ENCODE measurements at places on chromosomes 3 and 15.

DNA sequence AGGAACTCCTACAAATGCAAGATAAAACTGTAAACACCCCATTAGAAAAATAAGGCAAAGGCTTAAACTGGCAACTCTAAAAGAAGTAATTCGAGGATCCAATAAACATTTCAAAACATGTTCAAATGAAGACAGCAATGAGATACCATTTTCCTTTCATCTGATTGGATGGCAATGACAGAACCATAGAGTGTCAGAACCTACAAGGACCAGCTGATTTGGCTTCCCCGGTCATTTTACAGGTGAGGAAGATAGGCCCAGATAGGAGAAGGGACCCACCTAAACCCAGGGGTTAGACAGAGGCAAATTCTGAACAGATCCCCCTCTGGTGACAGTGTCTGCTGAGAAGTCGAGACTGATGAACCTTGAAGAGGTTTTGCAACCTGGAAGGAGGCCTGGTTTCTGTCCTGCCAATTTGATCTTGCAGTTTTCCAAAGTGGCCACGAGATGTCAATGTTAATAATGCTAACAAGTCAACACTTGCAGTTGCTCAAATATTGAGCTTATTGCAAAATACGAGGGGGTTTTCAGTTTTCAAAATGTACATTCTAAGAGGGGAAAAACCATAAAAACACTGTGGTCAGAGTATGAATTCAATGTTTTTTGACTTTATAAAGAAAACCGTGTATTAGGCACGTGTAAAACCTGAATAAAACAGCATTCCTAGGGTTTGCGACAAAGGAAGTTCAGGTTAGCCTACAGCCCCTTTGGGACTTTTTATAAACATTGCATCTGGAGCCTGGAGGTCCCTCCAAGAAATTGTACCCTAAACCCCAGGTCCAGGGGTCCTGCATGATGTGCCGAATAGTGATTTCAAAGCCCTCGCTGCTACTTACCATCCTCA is 21.5 kb downstream of the CFAP161 start:
- no peak for DNase-seq

DNA sequence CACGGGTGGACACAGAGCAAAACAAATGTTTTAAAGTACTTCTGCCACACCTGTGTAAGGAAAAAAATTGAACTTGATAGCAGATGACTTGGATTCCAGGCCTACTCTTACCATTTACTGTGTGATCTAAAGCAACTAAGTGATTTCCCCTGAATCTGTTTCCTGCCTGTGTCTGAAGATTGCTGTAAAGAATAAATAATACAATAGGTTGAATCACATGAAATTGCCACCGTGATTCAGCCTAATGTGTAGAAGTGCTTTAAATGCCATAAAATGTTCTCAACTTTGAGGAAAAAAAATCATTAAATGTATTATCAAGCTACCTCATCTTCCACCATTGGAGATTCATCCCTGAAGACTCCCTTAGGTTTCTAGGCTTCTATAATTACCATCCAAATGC is 27.6 kb upstream of the NUDT16 start:
- DNase-seq = no peak

DNA sequence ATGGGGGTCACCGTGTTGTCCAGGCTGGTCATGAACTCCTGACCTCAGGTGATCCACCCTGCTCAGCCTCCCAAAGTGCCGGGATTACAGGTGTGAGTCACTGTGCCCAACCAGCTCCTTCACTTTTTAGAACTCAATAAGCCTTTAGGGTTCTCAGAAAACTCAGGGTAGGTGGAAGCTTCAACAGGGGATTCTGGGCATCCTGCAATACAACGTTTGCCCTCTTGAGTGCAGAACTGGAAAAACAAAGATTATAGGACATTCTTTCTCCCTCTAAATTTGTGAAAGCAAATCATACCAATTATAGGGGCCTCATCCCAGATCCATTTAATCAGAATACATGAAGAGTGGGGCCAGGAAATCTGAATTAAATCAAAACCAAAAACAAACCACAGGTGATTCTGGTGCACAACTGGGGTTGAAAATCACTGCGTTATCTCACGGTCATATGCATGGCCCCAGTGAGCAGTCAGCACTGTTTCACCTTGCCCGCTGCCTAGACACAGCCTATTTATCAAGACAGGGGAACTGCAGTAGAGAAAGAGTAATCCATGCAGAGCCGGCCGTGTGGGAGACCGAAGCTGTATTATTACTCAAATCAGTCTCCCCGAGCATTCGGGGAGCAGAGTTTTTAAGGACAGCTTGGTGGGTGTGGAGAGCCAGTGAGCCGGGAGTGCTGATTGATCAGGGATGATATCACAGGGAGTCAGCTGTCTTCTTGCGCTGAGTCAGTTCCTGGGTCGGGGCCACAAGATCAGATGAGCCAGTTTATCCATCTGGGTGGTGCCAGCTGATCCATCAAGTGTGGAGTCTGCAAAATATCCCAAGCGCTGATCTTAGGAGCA is 58.4 kb downstream of the TMEM44 start:
- no peak for DNase-seq

- DNase-seq = peak; percentile 92
These were observed at the start of gene LEKR1 for GRCh38 chr3:156826144-156826895. TSS of gene LEKR1 (plus strand) at chr3:156826353. CDS start at chr3:156829330, 2,977 bp downstream.

DNA sequence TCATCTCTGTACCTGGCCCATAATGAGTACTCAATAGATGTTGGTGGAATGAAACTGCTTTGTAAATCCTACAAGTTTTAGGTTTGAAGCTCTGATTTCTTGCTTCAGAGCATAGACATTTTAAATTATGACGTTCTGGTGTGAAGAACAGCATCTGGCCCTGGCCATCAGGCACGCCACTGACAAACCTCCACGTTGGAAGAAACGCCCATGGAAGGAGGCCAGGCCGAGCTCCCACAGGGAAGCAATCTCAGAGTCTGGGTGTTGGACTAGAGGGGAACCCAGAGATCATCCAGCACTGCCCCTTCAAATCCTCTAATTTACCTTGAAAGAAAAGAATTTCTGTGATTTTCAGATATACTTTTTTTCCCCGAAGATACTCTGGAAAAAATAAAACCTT is 328.1 kb upstream of the RGMA start:
- no peak for DNase-seq

- DNase-seq = no peak
These were observed 209.5 kb downstream of the PLOD2 start for GRCh38 chr3:145951441-145951840.

GRCh38 chr15:51105430-51106016 is 10.8 kb upstream of the TNFAIP8L3 start:
- DNase-seq = no peak

- DNase-seq = no peak
These were observed 79.9 kb downstream of the MBNL1 start for GRCh38 chr3:152348436-152349177.

DNA sequence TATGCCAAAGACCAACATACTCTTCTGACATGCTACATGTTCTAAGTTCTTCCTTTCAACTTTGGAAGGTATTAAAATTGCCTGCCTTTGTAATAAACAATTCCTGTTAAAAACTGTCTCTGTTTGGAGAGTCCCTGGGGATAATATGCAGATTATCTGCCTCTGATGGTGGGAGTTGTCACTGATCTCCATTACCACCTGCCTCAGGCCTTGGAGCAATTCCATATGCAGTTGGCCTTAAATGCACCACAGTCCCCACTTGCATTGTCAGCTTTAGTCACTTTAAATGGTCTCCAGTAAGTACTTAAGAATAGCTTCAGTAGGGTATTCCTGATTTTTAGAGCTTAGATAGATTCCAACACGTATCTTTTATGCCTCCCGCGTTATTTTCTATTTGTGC is 121.1 kb upstream of the GOLIM4 start:
- peak; percentile 37 for DNase-seq

- no peak for DNase-seq
These were observed 27.7 kb upstream of the SLC4A7 start for GRCh38 chr3:27511724-27512422.

DNA sequence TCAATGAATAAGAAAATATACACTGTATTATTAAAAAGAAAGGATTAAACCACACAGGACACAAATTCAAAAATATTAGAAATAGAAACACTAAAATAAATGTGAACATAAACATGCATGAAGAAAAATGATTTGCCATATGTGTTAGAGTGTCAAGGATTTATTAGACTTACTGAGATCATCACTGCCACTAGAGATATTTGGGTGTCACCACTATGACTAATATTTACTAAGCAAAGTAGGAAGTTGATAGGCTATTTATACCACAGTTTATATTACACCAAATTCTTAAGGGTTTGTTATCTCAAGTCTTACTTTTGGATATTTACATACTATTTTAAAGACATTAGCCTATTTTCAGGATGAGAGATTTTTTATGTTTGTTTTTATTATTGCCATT is 575.0 kb upstream of the SGO1 start:
- no peak for DNase-seq

GRCh38 chr3:42498034-42498433 is 4.4 kb upstream of the VIPR1 start:
- DNase-seq = no peak

DNA sequence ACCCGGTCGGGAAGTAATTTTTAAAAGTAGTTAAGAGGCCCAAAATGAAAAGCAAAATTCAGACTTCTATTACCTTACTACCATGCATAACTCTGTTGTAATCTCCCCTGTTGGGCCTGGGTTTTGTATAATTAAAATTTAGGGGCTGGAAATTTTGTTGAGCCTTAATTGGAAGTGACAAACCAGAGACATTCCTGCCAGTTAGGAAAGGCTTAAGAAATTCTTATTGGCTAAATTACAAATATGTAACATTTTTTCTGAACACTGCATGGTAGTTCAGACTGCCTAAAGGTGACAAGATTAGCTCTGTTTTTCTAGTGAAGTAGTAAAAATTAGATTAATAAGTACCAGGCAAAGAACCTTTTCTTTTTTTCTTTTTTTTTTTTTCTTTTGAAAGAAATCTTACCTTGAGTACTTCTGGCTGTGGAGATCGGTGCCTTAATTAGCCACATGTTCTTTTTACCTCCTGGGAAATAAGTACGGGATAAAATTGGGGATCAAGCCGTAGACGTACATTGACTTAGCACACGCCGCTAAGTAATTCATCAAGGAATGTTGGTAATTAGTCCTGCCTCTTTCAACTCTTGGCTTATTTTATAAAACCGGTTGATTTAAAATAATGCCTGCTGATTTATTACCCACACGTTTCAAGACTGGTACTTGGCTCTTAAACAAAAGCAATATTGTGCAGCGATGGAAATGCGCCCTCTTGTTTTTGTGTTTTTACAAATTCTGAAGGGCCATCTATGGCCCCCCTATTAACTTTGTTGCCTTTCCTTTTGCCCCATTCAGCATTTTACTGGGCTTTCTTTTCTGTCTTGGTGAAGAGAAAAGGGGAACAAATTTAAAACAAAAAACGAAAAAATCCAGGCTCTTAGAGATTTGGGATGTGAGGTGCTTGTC is 111.2 kb upstream of the SAMMSON start:
- no peak for DNase-seq

DNA sequence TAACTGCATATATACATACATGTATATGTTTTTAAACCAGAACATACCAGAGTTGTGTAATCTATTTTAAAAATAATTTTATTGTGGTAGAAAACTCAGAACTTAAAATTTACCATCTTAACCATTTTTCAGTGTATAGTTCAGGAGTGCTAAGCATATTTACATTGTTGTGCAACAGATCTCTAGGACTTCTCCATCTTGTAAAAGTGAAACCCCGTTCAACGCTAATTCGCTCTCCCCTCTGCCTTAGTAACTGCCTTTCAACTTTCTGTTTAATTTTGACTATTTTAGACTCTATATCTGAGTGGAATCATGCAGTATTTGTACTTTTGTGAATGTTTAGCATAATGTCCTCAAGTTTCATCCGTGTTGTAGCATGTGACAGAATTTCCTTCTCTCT is 51.8 kb upstream of the SSR3 start:
- no peak for DNase-seq

GRCh38 chr3:71355862-71356261 is 227.7 kb downstream of the FOXP1 start:
- DNase-seq = no peak

DNA sequence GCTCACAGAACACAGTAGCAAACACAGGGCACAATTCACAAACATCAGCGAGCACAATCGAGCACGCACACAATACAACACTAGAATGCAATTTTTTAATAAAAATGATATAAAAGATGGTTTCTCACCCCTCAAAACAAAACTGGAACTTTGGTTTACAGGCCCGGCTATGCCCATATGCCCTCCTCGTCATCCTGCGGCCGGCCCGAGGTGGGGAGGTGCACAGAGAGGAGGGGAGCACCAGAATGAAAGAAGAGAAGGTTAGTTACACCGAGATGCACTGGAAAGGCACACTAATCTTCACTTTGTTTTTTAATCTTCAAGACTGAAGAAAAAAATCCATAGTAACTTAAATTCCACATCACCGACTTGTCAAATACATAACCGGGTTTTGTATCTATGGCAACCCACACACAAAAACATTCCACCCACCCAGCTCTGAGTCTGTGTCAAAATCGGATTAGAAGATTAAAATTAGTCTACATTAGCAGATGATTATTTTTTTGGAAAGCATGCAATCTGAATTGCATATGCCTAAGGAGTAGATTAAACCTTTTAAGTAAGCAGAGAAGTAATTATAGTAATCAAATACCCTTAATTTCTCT is 196.7 kb upstream of the WNT5A start:
- no peak for DNase-seq

DNA sequence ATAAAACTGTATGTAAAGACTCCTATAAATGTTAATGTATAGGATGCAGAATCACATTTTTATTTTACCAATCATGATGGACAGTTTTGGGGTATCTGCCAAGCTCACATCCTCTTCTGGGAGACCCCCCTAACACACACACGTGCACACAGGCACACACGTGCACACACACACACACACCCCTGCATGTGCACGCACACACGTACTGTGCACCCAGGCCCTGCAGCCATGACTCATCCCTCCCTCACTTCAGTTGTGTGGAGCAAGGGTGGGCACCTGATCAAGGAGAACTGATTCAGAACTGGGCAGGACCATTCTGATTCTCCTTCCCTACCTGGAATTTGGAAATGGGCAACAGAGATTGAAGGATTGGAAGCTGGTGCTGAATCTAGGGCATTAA is 16.0 kb upstream of the MINDY4B start:
- DNase-seq = no peak

- DNase-seq = no peak
These were observed 17.4 kb downstream of the RCCD1 start for GRCh38 chr15:90972133-90972532.

Measured in NCI-H1105 treated with DMSO at 0.1 percent for 48 hours (cell line).